GM18507 (cell line): ENCODE measurements at places on chromosomes 11 and 22.

DNA sequence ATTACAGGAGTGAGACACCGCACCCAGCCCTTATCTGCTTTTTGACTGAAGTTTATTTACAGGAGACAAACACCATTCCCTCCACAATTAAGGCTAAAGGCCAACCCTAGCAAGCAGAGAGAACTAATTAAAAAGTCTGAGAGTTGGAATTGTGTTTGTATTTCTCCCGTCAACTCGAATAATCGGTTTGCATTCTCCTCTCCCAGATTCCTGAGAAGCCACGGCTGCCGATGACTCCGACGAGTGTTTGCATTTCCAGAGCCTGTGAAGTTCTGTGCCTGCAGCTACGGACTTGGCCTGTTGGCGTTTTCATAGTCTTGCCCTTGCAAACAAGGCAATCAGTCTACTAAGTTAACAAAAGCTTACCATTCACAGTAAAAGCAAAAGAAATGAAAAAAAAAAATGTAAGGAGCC lies 73.2 kb upstream of the NUP50 start:
- DNase-seq, result no peak

DNA sequence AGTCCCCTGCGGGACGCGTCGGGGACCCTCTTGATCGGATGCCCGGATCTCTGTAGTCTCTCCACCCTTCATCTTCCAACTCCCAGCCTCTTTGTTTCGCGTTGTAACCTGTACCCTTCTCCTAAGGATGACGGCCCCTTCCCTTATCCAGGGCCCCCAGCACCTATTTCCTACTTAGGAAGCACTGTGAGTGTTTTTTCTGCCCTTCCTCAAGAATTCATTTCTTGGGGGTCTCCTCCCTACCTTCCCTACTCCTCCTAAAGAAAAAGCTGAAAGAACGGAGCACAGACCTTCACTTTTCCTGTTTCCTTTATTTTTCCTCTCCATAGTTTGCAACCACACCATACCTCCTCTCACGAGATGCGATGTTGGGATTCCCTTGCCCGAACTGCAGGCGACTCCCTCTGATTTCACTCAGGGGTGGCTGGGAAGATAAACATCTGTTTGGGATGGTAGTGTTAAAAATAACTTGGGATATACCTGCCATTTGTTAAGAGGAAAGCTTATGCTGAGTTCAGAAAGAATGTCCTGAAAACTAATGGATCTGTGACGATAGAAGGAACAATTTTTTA lies 593 bp downstream of the FAM118B start:
- DNase-seq, result no peak

DNA sequence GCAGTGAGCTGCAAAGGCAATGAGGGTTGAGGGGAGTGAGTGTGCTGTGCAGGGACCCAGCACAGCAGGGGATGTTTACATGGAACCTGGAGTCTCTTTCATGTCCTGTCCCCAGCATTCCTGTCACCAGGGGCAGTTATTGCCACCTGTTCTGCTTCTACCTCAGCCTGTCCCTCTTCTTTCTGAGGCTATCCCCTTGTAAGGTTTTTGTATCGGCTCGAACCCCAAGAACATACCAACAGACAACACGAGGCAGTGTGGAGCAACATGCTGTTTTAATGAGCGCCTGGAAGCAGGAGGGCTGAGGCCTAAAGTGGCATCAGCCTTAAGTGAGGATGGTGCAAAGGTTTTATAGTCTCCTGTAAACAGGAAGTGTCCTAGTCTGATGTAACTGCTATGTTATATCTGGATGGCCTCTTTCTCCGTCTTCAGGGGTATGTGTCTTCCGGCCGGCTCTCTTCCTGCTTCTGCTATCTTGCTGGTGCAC lies 3.9 kb downstream of the SCGB2A2 start:
- no peak for DNase-seq

- DNase-seq, result no peak
These were observed 658 bp downstream of the C11orf71 start for GRCh38 chr11:114399490-114400215.

- DNase-seq, result no peak
These were observed 108.6 kb upstream of the ASPHD2 start for GRCh38 chr22:26320447-26320846.

GRCh38 chr11:124640666-124641065 lies 18.0 kb downstream of the TBRG1 start:
- DNase-seq, result no peak

GRCh38 chr22:40241200-40241763 lies 63.6 kb downstream of the TNRC6B start:
- no peak for DNase-seq

DNA sequence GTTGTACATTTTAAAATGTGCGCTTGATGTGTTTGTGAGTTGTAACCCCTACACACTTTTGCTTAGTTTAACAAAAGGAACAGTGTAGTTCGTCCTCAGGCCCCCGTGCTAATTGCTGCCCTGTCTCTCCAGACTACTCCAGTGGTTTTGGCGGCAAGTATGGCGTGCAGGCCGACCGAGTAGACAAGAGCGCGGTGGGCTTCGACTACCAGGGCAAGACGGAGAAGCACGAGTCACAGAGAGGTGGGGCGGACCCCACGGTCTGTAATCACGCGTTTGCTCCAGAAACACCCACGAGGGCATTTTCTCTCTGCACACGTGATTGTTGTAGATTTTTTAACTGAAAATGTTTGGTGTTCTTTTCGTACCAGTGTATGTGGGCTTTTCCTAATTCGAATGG lies 18.6 kb downstream of the CTTN start:
- no peak for DNase-seq

- DNase-seq, result no peak
These were observed 35.6 kb upstream of the TMEM123 start for GRCh38 chr11:102488208-102488607.

- DNase-seq, result no peak
These were observed 15.9 kb downstream of the PDGFD start for GRCh38 chr11:104148074-104148473.

GRCh38 chr11:131404010-131404409 lies 33.6 kb downstream of the NTM start:
- no peak for DNase-seq

GRCh38 chr22:24833881-24834495 lies 28.0 kb downstream of the SGSM1 start:
- DNase-seq, result no peak
